ENCODE measurements at places on chromosomes 11 and 22.

DNA sequence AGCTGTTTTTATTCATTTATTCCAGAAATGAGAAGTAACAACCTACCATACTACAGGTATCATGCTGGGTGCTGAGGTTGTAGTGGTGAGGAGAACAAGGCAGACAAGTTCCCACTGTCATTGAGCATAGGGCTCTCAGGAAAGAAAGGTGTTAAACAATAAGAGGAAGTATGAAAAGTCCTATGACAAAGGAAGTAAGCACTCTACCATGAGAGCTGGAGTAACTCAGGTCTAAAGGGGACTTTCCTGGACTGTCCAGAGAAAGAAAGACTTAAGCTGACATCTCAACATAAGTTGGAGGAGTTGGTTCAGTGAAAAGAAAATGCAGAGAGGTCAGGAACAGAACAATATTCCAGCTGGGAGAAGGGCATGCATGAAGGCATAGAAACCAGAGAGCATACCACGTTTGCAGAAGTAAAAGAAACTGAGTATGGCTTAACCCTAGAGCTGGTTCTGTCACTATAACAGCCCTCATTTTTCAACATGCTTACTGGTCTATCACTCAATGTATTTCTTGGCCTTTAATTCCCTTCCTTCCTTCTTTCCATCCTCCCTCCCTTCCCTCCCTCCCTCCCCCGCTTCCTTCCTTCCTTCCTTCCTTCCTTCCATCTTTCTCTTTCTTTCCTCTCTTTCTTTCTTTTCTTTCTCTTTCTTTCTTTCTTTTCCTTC is 137.8 kb upstream of the BDNF start:
- peak; percentile 15 for DNase-seq

DNA sequence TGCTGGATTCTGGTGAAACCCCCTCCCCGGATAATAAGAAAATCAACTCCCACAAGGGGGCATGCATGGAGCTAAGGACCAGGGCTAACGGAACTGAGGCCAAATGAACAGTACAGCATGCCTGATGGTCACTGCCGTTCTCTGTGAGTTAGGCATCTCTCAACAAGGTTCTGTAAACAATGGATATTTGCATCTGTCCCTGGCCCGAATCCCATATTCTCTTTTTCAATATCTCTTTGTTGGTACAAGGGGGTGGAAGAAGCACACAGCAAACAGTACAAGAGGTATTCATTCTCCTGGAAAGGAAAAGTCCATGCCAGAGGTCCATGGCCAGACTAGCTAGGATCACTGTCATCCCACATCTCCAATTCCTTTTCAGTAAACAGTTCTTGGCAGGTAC is 32.2 kb upstream of the APOA1 start:
- DNase-seq = no peak

GRCh38 chr22:37233751-37234631 is 10.1 kb downstream of the RAC2 start:
- no peak for DNase-seq

DNA sequence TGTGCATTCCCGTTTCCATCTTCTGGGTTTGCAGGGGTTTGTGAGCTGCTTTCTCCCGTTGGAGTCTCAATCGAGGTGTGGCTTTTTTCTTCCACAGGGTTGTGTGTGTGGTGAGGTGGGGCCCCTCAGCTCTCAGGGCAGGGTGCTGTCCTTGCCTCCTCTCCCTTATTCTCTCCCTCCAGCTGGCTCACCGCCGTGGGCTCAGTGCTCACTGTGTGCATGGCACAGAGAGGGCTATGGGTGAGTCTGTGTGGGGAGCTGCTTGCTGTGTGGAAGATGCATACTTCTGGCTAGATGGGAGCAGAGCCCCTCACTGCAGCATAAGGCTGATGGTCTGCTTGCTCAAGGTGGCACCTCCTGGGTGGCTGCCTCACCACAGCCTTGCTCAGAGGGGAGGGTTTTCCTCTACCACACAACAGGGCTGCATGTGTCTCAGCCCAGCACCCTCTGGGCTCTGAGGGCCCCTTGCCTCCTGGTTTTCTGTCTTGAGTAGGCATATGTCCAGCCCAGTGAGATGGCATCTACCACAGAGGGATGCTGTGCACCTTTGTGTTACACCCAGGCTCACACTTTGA is 203.1 kb upstream of the B3GAT1 start:
- DNase-seq = no peak
